ENCODE measurements at places on chromosomes 6 and 20.

- peak; percentile 49 for DNase-seq
Observed at GRCh38 chr6:154683756-154684523, 49.3 kb upstream of the SCAF8 start.

GRCh38 chr6:26029857-26030653 is 57.2 kb upstream of the HFE start:
- no peak for DNase-seq

GRCh38 chr20:36856691-36857635 is 19.0 kb upstream of the TLDC2 start:
- DNase-seq, result no peak

DNA sequence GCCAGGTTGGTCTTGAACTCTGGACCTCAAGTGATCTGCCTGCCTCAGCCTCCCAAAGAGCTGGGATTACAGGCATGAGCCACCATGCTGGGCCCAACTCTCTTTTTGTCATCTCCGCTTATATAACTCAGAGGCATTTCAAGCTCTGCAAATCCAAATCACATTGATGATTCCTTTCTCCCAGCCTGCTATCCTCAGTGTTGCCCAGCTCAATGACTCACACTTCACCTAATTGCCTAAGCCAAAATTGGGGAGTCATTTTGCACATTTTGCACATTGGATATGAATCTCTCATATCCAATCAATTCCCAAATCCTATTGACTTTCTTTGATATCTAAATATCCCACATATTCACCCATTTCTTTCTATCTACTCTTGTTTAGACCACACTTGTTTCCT is 3.9 kb downstream of the UTRN start:
- DNase-seq, result no peak

- no peak for DNase-seq
Observed at GRCh38 chr6:38115626-38116008, 296.1 kb downstream of the ZFAND3 start.

GRCh38 chr6:142850679-142851423 is 94.1 kb downstream of the HIVEP2 start:
- DNase-seq, result peak; percentile 65

DNA sequence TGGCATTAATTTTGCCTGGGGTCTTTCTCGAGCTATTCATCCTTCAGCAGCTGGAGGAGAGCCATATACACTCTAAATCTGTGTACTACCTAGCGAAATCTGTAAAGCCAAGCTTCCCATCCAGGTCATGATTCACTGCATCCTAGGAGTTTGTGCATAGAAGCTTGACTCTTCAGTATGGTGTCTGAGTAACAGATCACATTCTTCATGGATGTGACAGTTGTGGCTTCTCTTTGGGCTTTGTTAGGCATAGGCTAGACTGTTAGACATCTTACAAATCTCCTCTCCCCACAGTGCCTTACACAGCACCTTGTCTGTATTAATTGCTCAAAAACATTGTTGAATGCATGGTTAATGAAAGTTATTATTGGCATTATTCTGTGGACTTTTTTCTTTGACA is 177.0 kb downstream of the EYA4 start:
- no peak for DNase-seq

Data from fibroblast of lung (primary cell).